Type B pancreatic cell (in vitro differentiated cells): ENCODE measurements at places on chromosomes 16 and 17. TPM values are rescaled to one million over a fixed set of nuclear protein-coding genes. Genes with fewer than 3 reads are reported as not detected.
A peak's percentile ranks its signal among the peaks of the same experiment; 100 is the strongest.

ABCA9 gene
- 0.19 and 5.0 TPM in 2 replicates for total RNA-seq

TEKT3 gene
- 0.56 and 1.3 TPM in 2 replicates for total RNA-seq

CDH3 gene
- total RNA-seq: 35.5 and 53.5 TPM in 2 replicates

VWA3A gene
- 0.55 and 4.7 TPM in 2 replicates for total RNA-seq

MPO gene
- total RNA-seq: not detected in 2 replicates

ADAP2 gene
- total RNA-seq: 1.4 and 2.6 TPM in 2 replicates

CLUH gene
- 77.0 and 108 TPM in 2 replicates for total RNA-seq

SHISA9 gene
- total RNA-seq: 5.3 and 6.3 TPM in 2 replicates

FOXF1 gene
- 0.48 and 3.4 TPM in 2 replicates for total RNA-seq

SLC5A11 gene
- 0.45 and 0.63 TPM in 2 replicates for total RNA-seq

SCRN2 gene
- total RNA-seq: 34.9 and 45.2 TPM in 2 replicates

DNA sequence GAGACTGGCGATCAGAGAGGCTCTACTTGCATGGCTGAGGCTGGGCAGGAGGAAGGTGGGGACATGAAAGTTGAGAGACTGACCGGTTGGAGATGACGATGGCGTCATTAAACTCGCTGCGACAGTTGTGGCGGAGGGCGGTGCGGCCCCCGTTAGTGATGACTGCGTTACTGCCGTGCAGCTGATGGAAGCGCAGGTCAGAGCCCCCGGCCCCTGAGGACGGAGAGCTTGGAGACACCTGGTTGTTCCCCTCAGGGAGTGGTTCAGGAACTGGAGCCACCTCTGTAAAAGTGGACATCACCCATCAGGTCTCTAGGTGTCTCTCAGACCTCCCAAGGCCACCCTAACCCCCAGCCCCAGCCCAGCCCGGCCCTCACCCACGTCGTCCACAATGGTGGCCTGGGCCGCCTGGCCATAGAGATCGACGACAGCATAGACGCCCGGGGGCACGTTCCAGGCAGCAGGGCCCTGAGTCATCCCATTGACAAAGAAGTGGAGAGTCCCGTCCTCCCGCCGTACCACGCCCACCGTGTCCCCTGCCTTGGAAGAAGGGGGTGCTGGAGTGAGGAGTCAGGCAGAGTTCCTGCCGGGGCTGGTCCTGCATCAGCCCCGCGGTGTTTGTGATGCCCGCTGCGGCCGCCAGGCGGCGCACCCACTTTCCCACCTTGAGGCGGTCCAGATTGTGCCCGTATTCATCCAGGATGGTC is 5.3 kb downstream of the NEURL4 start:
- no peak overlapping the region for H3K4me3 ChIP-seq
- H3K36me3 ChIP-seq: peaks cover 3% of the 10 kb centered on the region

DNA sequence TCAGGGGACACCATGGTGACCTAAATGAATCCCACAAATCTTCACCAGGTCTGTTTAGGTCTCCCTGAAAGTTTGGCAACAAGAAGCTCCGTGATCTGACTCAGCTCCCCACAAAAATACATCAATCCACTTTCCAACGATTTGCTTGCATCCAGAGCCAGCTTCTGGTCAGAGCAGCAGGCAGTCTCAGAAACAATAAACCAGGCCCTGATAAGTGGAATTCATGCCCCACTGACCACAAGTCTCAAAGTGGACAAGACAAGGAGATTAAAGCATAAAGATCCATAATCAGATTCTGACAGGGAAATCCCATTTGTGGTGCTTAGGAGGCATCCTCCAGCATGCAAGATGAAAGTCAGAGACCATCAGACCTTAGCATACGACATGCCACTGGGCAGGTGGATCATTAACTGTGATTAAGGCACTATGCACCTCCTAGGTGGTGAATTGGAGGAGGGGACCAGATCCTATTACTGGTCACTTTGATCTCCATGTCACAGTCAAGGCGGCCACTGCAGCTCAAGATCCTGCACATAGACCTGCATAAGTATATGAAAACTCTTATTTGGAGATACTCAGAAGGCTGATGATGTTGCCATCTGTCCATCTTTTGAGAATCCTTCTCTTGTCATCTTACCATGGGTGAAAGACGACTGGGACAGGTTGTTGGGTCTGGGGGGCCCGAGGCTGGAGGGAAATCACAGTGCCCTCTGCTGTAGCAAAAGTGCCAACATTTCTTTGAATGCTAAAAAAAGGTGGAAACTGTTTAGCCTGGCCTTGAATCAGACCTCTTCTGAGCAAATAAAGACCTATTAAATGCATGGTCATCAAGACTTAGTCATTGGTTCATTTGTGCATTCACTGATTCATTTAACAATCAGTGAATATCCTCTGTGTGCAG is 309.2 kb upstream of the CCL2 start:
- no peak overlapping the region for H3K27ac ChIP-seq
- peaks cover 5% of the 10 kb centered on the region for H3K4me1 ChIP-seq
- peaks cover 24% of the 10 kb centered on the region for H3K27me3 ChIP-seq

DNA sequence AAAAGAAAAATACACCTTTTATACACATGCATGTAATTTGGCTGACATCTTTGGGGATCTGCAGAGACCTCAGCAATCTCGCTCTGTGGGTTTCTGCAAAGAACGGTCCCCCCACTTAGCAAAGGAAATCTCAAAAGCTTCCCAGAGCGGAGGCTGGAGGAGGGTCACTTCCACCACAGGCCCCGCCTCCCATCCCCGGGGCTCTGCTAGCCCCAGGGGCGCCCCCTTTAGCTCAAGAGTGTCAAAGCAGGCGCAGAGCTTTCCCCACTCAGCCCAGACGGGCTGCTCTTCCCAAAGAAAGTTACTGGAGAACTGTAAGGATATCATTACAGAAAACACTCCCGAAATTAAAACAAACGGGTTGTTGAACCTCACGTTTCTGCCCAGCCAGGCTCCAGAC is 11.4 kb downstream of the SLC13A5 start:
- no peaks in the 10 kb centered on the region for H3K36me3 ChIP-seq
- DNase-seq: no peak
- H3K27ac ChIP-seq: no peak overlapping the region
- H3K27me3 ChIP-seq: peaks cover 19% of the 10 kb centered on the region

GRCh38 chr17:4201226-4201625 is 58.2 kb downstream of the CYB5D2 start:
- H3K36me3 ChIP-seq: peaks cover 20% of the 10 kb centered on the region
- no peak overlapping the region for H3K27ac ChIP-seq
- no peaks in the 10 kb centered on the region for H3K4me1 ChIP-seq
- DNase-seq: no peak
- no peaks in the 10 kb centered on the region for H3K27me3 ChIP-seq

DNA sequence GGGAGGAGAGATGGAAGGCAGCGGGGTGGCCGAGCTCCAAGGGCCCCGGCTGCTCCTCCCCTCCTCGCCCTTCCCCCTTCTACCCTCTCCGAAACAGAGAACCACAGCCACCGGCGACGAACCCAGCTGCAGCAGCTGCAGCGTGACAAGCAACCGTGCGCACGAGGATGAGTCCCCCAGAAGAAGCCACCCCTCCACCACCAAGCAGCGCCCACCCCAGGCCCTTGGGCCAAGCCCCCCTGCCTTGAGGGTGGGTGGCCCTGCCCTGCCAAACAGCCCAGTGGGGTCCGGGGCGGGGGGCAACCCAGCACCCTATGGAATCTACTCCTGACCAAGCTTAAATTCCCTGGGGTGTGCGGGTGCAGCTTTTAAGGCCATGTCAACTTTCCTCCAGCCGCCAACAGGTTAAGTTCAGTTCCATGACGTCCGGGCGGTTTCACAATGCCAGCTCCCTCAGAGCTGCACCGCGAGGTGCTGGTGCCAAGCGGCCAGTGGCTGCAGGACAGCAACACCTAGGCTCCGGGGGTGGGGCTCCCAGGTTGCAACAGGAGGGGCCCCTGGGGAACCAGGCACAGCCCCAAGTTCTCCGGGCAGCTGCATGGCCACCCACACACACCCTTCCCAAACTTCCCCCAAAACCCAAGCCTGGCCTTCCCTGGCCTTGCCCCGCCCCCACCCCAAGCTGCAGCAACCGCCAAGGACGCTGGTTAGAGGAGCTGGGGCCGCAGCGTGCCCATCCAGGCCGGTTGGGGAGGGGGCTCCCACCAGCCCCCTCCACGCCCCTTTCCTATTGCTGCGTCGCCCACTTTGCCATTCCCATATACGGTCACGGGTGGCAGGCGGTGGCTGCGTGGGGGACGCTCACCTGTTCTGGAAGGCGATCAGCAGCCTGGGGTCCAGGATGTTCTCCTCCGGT is 2.0 kb downstream of the CBX4 start:
- peaks cover 45% of the 10 kb centered on the region for H3K27me3 ChIP-seq
- H3K4me3 ChIP-seq: peak overlapping the region; percentile 94
- peaks cover 9% of the 10 kb centered on the region for H3K36me3 ChIP-seq

DNA sequence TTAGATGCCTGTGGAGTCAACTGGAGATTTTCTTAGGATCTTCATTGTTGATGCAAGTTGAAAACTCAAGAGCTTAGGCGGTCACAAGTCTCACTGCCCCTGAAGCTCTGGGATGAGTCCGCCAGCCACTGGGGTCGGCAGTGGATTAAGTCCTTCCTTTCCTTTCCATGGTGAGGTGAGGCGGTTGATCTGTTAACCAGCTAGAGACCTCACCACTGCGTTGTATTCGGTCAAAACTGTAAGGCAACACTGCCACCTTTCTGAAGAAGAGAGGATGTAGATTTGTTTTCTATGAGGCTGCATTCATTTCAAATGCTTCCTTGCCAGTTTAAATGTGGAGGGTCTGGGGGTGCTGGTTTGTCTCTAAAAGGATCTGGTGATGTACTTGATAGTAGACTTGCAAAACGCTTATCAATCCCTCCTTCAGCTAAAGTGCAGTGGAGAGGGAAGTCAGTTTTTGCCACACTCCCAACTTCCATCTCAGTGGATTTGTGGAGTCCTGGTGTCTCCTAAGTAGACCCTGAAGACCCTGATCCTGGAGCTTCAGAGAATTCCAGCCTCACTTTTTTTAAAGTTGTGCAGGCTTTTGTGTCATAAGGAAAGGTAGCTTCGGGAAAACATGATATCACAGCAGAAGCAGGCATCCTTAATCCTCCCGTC is 1.7 kb downstream of the MYOCD start:
- H3K27ac ChIP-seq: no peak overlapping the region
- no peak for DNase-seq
- peaks cover 11% of the 10 kb centered on the region for H3K4me1 ChIP-seq
- no peaks in the 10 kb centered on the region for H3K36me3 ChIP-seq
- peaks cover 70% of the 10 kb centered on the region for H3K27me3 ChIP-seq

DNA sequence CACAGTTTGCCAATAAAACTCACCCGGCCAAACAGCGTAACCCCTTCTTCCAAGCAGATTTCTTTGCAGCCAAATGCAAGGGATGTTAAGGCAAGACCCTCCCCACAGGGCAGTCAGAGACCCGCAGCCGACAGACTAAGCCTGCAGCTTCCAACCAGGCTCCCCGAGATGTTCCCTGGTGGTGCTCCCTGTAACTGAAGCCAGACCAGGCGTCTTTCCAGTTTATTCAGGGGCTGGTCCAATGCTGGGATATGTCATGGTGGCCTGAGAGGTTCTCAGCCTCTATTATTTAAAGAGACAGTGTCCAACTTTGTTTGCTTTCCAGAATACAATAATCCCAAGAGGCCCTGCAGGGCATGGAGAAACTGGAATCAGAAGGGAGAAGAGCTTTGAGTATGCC is at the start of gene PMP22:
TSS of gene PMP22 (minus strand) at position 196 of the 400 bp plus-strand sequence. CDS start 4,599 bp downstream, outside the sequence.
- H3K27ac ChIP-seq: no peak within 1 kb of the TSS
- H3K36me3 ChIP-seq: no peaks in the 10 kb centered on the region
- DNase-seq: no peak
- H3K27me3 ChIP-seq: peaks cover 97% of the 10 kb centered on the region

DNA sequence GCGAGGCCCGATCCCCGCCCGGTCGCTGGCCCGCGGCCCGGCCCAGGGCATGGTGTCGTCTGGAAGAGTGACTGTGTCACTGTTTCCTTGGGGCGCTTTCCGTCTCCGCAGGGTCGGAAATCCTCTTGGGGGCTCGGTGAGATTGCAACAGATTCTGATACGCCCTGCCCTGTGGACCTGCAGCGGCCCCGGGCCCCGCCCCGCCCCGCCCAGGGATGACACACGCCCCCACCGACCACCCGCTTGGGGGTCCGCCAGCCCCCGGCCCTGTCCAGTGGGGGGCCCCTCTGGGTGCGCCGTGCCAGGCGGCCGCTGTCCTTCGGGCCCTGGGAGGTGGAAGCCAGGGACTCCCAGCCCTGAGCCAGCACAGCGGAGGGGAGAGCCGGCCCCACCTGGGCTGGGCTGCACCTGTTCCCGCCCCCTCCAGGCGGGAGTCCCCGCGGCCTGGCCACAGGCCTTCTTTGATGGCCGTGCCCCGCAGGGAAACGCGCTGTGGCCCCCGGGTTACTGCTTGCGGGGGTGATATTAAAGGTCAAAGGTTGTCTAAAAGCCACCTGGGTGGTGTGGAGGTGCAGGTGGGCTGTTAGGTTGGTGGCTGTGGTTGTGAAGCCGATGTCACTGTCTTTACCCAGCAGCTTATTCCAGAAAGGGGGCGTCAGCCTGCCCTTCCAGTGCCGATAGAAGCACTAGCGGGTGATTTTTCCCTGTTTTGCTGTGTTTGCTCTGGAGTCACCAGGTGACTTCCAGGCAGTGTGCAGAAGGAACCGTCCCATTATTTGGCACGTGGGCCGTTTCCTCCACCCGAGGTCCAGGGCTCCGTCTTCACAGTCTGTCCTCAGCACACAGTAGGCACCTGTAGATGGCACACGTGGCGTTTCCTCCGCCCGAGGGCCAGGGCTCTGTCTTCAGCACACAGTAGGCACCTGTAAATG is 752 bp downstream of the TBC1D24 start:
- no peaks in the 10 kb centered on the region for H3K27me3 ChIP-seq
- peak overlapping the region; percentile 82 for H3K4me3 ChIP-seq
- DNase-seq: no peak
- peaks cover 17% of the 10 kb centered on the region for H3K4me1 ChIP-seq
- peaks cover 4% of the 10 kb centered on the region for H3K36me3 ChIP-seq
- H3K27ac ChIP-seq: peak overlapping the region; percentile 67

DNA sequence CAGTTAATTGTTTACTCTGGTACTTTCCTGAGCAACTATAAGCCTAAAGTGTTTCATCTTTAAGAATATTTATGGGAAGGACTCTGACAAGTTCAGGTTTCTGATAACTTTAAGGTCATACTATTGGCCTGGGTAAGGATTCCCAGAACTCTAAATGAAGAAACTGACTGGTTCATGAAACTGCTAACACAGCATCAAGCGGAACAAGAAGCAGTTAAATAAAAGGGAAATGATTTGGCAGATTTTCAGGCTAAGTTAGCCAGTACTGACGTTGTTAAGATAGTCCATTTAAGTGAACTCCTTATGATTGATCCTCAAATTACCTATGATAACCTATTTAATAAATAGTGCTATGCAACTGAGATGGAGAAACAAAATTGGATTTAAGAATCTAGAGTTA is 101.6 kb upstream of the CES5A start:
- peaks cover 5% of the 10 kb centered on the region for H3K4me1 ChIP-seq
- H3K27me3 ChIP-seq: no peaks in the 10 kb centered on the region
- no peak overlapping the region for H3K27ac ChIP-seq
- H3K36me3 ChIP-seq: no peaks in the 10 kb centered on the region

GRCh38 chr16:3858801-3859200 is 21.7 kb downstream of the CREBBP start:
- H3K27ac ChIP-seq: no peak overlapping the region
- DNase-seq: no peak
- peaks cover 57% of the 10 kb centered on the region for H3K4me1 ChIP-seq
- H3K4me3 ChIP-seq: no peak overlapping the region
- peaks cover 4% of the 10 kb centered on the region for H3K36me3 ChIP-seq

GRCh38 chr17:6926667-6927066 is 69.2 kb upstream of the ALOX12 start:
- peaks cover 42% of the 10 kb centered on the region for H3K27me3 ChIP-seq
- no peak overlapping the region for H3K27ac ChIP-seq
- no peaks in the 10 kb centered on the region for H3K4me1 ChIP-seq
- peaks cover 3% of the 10 kb centered on the region for H3K36me3 ChIP-seq
- H3K4me3 ChIP-seq: no peak overlapping the region

- DNase-seq: no peak
- peaks cover 3% of the 10 kb centered on the region for H3K36me3 ChIP-seq
- peaks cover 5% of the 10 kb centered on the region for H3K27me3 ChIP-seq
- H3K4me3 ChIP-seq: no peak overlapping the region
- H3K4me1 ChIP-seq: peaks cover 25% of the 10 kb centered on the region
These were observed 80.8 kb upstream of the NOL11 start for GRCh38 chr17:67636834-67637520.
